ENCODE measurements at places on chromosomes 2 and 18.

DNA sequence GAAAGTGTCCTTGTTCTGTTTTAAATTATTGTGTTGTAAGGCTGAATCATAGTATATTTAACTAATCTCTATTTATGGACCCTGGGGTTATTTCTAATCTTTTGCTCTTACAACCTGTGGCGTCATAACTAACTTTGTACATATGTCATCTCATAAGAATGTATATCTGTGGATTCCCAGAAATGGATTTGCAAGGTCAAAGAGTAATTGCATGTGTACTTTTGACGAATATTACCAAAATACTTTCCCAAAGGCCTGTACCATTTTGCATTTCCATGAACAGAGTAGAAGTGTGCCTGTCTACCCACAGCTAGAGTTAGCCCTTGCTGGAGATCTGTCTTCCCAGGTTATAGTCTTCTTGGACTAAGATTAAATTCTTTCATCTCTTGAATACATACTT is 42.8 kb downstream of the SEMA4F start:
- DNase-seq: no peak

DNA sequence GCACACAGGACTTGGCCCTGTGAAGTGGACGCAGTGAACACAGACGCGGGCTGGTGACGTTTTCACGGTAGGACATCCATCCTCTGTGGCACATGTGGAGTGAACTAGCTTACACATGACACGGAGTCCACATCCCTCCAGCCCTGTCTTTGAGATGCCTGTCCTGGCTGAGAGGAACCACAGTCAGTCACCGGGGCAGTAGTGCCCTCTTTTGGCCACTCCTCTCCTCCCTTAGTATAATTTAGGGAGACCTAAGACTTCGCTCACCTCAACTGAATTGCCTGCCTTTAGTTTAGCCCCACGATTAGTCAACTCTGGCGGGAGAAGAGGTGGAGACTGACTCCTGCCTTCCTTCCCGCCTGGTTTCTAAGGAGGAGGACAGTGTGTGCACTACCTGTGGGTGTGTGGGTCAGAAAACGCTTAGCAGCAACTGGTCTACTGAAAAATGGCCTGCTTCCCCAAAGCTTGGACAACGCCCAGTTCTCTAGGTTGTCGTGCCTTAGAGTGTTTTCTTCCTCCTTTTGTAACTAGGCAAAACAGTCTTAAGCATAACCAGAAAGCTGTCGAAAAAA is 70.6 kb downstream of the MBP start:
- no peak for DNase-seq

DNA sequence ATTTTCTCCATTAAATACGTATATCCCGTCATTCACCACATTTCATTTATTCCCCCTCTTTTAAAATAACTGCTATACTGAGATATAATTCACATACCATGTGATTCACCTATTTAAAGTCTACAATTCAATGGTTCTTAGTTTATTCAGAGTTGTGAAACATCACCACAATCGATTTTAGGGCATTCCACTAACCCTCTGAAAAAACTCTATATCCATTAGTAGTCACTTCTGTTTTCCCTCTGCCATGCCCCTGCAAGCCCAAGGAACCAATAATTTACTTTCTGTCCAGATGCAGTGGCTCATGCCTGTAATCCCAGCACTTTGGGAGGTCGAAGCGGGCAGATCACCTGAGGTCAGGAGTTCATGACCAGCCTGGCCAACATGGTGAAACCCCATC is 95.5 kb upstream of the FZD5 start:
- DNase-seq: no peak

DNA sequence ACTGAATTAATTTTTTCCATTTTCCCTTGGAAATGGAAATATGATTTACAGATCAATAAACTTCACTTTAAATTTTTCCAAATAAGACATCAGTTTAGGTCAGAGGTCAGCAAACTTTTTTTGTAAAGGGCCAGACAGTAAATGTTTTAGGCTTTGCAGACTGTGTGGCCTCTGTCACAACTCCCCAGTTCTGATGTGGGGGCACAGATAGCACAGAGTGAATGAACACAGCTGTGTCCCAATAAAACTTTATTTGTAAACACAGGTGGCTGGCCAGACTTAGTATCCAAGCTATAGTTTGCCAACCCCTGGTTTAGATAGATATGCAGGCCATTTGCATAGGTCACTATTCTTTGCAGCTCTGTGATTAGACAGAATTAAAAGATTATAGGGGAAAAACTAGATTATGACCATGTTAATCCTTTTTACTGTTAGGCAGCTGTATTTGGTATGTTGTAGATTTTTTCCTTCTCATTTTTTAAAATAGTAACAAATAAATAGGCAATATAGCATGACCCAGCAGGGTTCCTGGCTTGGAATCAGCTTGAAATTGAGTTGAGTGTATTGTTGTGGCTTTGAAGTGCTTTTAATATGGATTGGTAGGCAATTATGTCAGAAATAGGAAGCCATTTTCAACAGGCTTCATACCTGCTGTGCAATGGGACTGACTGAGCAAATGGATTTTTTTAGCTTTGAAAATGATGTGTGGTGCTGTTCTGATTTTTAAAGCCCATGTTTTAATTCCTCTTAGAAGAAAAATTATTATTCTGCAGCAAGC is 59.7 kb downstream of the WDSUB1 start:
- DNase-seq: no peak

GRCh38 chr2:136113209-136113971 is 4.6 kb downstream of the CXCR4 start:
- no peak for DNase-seq

DNA sequence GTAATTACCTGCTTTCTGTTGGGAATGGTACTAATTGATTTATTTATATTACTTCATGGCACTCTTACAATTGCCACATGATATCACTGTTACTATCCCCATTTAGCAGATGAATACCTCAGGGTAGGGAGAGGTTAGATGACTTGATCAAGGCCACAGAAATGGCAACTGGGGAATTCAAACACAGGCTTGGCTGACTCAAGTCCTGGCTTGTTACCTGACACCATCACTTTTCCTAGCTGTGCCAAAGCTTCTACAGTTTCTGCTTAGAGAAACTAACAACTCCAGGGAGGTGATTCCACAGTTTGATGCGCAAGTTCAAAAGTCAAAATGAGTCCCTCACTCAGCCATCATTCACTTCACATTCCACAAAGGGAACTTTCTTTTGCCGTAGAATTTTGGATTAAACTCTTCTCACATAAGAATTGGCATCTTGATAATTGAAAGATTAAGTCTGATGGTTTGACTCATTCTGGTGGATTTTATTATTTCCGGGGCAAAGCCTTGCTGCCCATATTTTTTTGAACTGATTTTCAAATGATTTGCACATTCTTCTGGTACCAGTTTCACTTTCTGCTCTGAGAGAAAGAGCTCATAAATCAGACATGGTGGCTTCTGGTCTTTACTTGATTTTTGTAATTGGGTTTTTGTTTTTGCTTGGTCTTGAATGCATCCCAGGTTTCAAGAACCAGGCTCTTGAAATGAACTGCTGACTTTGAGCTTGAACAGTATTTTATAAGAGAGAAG is 656.8 kb downstream of the BCL11A start:
- DNase-seq: no peak

- DNase-seq: no peak
These were observed 246.0 kb upstream of the LYPD1 start for GRCh38 chr2:132915812-132916549.

DNA sequence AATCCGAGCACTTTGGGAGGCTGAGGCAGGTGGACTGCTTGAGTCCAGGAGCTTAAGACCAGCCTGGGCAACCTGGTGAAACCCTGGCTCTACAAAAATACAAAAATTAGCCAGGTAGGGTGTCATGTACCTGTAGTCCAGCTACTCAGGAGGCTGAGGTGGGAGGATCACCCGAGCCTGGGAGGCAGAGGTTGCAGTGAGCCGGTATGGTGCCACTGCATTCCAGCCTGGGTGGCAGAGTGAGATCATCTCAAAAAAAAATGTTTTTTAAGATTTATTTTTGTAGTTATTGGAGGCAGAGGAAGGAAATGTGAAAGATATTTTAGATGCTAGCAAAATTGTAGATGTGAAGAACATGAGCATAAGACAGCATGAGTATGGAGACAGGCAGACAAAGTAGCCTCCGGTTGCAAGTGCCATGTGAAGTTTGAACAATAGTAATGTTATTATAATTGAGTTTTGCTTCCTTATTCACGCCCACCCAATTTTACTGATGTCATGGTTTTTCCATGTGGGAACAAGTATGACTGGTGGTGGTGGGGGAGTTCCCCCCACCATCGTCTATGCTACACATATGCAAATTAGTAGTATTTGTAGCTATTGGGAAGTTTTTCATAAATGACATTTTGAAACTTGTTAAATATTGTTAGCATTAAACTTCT is 18.0 kb downstream of the REL start:
- no peak for DNase-seq

DNA sequence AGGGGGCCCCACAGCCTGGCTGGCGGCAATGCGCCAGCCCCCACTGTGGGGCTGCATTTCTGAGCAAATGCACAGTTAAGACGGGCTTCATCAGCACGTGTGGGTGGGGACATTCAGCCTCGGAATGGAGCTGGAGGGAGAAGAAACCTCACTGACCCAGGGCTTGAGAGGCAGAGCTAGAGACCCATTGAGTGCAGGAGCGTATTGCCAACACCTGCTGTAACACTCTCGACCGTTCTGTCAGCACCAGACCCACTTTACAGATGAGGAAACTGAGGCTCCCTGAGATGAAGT is 200.9 kb upstream of the RAB6C start:
- DNase-seq: no peak

DNA sequence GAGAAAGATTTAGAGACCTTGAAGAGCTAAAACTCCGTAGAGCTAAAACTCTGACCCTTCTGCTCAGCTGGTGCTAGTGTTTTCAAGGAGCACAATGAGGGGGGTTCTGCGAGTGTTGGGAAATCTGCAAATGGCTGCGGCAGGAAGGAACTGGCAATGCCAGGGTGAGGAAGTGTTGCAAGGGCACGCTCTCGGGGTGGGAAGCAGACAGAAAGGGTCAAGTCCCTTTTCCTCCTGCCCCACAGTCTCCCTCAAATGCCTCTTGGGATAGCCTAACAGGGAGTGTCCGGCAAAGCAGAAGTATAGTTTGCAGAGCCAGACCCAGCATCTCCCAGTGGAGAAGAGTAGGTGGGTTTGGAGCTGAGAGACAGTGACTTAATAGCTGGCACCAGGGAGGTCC is 60.5 kb downstream of the NCAPH start:
- DNase-seq: no peak

DNA sequence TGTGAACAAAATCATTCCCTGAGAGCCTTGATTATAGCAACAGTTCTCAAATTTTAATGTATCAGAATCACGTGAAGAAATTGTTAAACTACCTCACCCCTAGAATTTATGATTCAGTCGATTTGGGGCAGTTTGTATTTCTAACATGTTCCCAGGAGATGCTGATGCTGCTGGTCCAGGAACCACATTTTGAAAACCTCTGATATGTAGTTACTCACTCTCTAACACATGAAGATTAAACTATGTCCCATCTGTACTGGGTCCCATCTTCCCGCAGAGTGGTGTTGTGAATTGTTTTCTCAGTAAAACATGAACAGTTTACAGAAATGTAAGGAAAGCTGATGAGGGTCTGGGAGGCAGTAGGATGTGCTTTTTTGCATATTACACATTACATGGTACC is 223.1 kb downstream of the CDH20 start:
- DNase-seq: no peak

DNA sequence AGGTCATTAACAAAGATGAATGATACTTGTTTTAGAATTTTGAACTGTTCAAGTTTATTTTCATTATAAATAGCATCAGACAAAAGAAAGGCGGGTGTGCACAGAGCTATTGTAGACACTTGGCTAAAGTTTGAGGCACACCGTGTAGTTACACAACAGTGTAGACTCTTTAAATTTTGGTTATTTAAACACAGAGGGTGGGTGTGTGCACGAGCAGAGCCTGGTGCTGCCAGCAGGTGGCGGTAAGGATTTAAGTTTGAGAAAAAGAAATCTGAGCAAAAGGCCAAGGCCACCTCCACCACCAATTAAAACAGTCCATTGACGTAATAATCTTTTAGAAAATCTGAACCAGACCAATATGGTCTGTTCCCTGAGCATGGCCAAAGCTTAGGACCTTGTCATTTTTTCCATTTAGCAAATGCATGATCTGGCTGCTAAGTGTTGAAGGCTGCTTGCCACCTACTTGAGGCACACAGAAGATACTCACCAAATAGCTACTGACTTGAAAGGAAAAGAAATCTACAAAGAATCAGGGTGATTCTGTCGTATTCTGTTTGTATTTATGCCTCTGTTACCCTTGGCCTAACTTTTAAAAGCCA is 14.3 kb downstream of the COPS7B start:
- peak; percentile 62 for DNase-seq

DNA sequence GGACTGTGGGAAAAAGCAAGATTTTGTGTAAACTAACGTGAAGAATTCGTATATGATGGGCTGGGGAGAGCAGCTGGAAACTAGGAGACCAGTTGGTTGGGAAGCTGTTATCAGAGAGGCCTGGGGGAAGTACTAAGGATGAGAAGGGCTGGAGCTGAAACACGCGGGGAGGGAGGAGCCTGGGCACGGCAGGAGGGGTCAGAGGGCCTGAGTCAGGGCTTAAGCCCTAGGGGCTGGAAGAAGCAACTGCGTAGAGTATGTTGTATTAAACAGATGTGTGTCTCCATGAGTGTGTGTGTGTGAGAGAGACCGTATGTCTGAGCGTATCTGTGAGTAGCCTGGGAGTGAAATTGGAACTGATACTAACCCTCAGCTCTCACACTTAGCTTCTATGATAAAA is 8.4 kb downstream of the POMC start:
- peak; percentile 34 for DNase-seq

DNA sequence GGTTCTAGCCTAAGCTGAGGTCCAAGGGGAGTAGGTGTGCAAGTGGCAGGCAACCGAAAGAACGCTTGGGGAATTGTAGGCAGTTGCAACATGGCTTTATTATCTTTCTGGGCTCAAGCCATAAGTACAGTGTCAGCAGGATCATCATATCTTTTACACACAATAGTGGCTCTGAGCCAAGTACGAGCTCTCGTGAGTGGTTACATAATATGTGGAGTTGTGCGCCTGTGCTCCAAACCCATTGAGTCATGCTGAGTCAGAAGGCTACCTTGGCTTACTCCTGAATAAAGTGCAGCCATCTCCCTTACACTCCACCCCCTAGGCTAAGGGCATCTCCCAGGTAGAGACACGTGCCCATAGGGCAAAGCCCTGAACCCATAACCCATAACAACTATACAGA is 233.9 kb downstream of the SATB2 start:
- no peak for DNase-seq

- DNase-seq: no peak
These were observed 24.8 kb upstream of the TBC1D8 start for GRCh38 chr2:101175991-101176390.

- no peak for DNase-seq
These were observed 70.3 kb downstream of the IKZF2 start for GRCh38 chr2:213080969-213081617.

GRCh38 chr2:51003345-51004192 is 28.4 kb downstream of the NRXN1 start:
- DNase-seq: no peak

DNA sequence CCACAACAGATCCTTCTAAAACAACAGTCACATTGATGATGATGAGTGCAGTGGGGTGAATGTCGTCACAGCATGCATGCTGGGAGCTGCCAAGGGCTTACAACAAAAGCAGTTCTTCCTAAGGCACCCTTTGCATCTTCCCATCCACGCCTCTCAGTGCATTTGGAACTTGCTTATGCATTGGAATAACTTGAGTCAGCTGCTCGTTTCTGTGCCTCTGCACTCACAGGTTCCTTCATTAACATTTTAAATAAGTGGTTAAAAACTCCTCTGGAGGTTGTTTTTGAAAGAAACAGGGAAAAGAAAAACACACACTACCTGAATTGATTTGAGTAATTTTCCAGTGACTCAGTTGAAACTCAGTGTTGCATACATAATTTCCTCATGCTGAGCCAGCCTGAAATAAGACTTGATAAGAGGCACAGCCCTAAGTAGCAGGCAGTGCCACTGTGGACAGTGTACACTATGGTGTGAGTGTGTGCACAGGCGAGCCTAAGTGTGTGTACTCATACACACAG is 46.8 kb upstream of the TRIM43B start:
- DNase-seq: no peak
